ENCODE measurements at places on chromosomes 4 and X. TPM values are rescaled to one million over a fixed set of nuclear protein-coding genes. Genes with fewer than 3 reads are reported as not detected.

Gene PLXNB3
- total RNA-seq, result 2.7 TPM

DNA sequence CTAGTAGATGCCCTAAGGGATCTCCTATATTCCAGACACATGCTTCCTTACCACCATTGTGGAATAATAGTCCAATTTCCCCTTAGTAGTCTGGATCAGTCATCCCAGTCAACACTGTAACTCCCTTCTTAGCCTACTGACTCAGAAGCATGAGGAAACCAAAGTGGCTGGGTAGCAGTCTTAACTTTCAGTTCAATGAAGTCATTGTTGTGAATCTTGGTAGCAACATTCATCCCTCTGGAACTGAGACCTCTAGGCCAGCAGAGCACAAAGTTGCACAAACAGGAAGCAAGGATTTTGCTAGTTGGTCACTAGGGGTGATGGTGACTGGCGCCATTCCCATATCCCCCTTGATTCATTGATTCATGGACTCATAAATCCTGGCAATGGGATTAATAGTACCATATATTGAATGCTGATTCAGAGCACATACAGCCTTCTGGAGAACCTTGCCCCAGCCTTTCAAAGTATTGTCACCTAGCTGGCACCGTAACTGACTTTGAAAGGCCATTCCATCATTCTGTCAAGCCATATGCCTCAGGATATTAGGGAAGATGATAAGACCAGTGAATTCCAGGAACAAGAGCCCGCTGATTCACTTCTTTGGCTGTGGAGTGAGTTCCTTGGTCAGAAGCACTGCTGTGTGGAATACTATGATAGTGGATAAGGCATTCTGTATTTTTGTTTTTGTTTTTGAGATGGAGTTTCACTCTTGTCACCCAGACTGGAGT, 19.7 kb upstream of the GPAT3 start:
- peak; percentile 80 for DNase-seq

DNA sequence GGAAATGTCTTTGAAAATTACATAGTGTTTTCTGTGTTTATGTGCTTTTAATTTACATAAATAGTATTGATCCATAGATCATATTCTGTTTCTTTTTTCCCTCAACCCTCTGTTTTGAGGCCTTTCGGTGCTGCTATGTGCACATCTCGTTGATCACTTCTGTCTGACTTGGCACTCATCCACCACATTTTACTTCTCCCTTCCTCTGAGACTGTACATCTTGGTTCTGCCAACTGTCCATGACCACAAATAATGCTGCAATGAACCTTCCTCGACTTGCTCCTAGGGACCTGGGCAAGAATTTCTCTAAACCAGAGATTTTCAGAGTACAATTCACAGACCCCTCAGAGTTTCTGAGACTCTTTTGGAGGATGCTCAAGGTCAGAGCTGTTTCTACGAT, 74.4 kb downstream of the RTL5 start:
- no peak for DNase-seq

GRCh38 chr4:41142376-41143310, 71.7 kb downstream of the APBB2 start:
- DNase-seq, result no peak

DNA sequence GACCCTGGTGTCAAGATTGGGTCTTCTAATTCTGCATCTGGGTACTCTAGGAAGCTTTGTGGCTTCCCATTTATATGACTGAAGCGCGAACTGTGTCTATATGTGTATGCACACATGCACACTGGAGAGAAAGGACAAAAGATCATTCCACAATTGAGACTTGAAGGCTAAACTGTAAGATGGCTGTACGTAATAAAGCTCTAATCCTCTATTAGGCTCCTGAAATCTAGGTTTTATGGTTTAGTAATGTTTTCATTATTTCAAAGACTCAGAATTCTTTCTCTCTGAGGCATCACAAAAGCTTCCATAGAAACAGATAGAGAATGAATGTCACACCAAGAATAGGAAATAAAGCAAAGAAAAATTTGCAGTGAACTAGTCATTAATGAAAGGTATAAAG, 320.7 kb upstream of the FTHL17 start:
- peak; percentile 11 for DNase-seq
